Temporal lobe (tissue), 4 donors: ENCODE measurements at places on chromosomes 3 and 15. TPM values are rescaled to one million over a fixed set of nuclear protein-coding genes. Genes with fewer than 3 reads are reported as not detected.

The KLF15 gene
- total RNA-seq, result 1.7 TPM

The CHRD gene
- total RNA-seq, result 8.6 TPM

The TUBGCP5 gene
- total RNA-seq, result 26.3 TPM

The FAH gene
- total RNA-seq, result 1.5 TPM

The PRICKLE2 gene
- total RNA-seq, result 78.7 TPM

The SLC12A8 gene
- total RNA-seq, result 0.98 TPM
